ENCODE measurements at places on chromosomes 16 and 17. TPM values are rescaled to one million over a fixed set of nuclear protein-coding genes. Genes with fewer than 3 reads are reported as not detected.
A peak's percentile ranks its signal among the peaks of the same experiment; 100 is the strongest.

GRCh38 chr16:89619840-89620239, 6.4 kb downstream of the DPEP1 start:
- DNase-seq: no peak

Gene TERB1
- not detected for total RNA-seq

- DNase-seq: no peak
Measured at GRCh38 chr17:61809816-61810392, 53.4 kb downstream of the BRIP1 start.

DNA sequence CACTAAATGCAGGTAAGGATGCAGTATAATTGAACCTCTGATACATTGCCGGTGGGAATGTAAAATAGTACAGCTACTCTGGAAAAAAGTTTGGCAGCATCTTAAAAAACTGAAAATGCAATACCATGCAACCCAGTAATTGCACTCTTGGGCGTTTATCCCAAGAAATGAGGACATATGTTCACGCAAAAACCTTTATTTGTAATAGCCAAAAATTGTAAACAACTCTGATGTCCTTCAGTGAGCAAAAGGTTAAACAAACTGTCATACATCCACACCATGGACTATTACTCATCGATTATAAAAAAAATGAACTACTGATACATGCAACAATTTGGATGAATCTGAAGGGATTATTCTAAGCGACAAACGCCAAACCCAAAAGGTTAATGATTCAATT, 16.9 kb downstream of the SYNRG start:
- no peak for DNase-seq

GRCh38 chr17:7084088-7084487, 4.0 kb upstream of the CLEC10A start:
- DNase-seq: peak; percentile 27

Gene KRTAP17-1
- total RNA-seq: not detected

DNA sequence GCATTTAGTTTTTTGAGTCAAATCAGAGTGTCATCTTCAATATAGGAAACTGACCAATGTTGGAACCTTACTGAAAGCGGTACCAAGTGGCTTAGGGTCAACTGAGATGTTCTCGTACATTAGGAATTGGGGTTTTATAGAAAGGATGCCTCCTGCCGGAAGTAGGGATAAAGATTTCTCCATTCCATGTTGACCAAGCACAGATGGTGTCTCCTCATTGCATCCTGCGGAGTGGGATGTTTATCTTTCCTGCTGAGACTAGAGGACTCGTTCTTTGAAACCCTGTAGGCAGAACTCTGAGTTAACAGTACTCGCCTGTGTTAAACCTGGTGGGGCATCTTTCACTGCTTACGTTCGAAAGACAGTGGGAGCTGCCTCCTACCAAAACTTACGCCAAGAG, 1.4 kb downstream of the SHISA6 start:
- no peak for DNase-seq
